NCI-H1417 treated with DMSO at 0.1 percent for 48 hours (cell line): ENCODE measurements at places on chromosomes 1 and 21.

DNA sequence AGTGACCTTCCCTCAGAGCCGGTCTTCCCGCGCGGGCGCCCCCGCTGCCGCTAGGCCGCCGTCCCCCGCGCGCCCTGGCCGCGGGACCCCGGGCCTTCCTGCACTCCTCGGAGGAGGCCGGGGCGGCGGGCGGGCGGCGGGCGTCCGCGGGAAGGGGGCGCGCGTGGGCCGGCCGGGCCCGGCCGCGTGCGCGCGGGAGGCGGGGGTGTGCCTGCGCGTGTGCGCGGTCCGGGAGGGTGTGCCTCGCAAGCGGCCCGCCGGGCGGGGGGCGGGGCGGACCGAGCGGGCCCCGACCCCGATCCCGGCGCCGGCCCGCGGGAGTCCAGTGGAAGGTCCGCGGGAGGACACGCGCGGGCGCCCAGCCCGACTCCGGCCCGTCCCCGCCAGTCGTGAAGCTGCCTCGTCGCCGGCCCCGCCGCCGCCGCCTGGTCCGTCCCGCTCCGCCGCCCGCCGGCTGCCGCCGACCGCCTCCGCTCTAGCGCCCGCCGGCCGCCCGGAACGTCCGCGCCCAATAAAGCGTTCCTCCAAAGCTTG lies 438 bp downstream of the MRPS6 start:
- no peak for DNase-seq

DNA sequence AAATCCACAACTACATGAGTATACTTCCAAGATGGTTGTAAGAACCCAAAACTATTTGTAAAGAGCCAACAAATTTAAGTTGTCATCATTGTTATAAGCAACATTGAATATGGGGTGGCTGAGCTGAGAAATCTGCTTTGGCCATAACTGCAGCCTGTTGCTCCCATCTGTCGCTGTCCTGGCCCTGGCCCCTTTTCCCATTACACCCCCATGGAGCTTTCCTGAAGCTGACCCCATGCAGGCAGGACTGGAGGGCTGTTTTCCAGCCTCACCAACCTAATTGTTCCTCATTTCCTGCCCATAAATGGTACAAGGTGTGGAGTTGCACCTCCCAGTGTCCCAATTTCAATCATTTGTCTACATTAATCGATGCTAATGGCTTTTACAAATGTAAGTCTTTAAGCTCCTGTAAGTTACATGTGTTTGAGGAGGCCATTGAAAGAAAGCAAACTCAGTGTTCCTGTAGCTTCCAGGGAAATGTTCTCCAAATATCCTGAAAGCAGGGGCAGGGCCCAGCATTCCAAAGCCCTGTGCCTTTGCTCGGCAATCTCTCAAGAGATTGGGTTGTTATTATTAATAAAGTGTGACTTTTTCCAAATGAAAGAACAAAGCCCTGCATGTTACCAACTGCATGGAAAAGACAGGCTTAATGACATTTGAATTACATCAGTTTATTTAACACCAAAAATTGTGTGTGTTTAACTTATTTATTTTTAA lies 545.9 kb downstream of the PLPP3 start:
- DNase-seq, result no peak

DNA sequence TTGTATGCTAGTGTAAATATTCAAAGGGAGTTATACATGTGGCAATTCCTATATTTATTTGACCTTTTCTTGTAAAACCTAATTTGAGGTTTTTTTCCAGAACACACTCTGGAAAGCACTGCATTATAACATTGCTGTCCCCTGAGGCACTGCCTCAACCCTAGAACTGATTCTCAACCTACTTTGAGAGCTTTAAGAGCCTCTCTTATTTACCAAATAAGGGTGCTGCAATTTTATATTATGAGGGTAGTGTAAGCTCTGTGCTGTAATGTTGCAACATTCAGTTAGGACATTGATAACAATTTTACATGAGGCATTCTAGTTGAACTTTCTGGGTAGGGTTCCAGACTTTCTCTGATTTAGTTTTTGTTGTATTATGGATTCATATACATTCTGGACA lies 302.2 kb upstream of the DEPDC1 start:
- DNase-seq, result no peak

GRCh38 chr1:170730438-170730837 lies 66.5 kb downstream of the PRRX1 start:
- DNase-seq, result no peak

- no peak for DNase-seq
Measured at GRCh38 chr21:38787461-38788274, 18.1 kb upstream of the ETS2 start.

DNA sequence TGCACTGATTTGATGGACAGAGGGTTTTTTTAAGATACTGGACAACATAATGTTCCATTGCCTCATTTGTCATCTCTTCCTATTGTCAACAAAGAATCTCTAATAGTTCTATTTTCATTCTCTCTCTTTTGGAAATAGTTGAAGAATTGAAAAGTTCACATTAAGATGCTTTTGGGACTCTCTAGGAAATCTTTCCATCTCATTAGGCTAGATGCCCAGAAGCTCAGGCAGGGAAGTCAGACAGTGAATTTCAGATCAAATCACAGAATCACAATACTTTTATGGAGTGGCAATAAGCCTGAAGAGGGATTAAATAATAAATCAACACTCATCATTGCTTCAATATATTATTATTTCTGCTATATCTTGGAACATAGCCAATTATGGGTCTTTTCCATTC lies 29.2 kb downstream of the NEGR1 start:
- DNase-seq, result no peak

- no peak for DNase-seq
Measured at GRCh38 chr1:163844459-163844858, 522.7 kb downstream of the NUF2 start.

DNA sequence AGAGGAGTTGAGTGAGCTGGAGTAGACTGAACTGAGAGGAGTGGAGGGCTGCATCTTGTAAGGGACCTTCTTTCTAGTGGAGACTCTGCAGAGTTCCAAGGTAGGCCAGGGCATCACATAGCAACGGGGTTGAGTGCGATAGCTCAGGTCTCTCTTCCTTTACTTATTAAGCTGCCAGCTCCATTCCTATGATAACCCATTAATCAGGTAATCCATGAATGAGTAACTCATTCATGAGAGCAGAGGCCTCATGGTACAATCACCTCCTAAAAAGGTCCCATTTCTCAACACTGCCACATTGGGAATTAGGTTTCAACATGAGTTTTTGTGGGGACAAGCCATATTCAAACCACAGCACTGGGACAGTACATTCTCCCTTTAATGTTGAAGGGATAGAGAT lies 21.3 kb downstream of the VN1R5 start:
- DNase-seq, result no peak

- DNase-seq, result no peak
Measured at GRCh38 chr21:36166705-36167104, 10.1 kb downstream of the DOP1B start.

- no peak for DNase-seq
Measured at GRCh38 chr1:27561124-27561899, 42.6 kb downstream of the AHDC1 start.

DNA sequence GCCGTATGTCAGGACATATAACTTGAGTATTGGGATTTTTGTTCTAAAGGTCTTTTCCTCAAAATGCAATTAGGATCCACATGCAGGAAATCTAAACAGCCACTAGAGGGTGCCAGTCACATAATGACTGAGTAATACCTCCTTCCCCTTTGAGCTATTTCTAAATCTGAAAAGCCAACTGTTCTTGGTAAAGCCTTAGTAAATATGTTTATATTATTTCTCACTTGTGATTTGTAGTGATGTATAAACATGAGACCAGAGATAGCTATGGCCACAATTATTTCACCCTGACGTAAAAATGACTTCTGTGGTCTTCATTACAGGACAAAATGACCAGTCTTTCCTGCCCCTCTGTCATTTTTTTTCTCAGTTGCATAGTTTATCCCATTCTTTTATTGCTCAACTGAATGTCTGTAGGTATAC lies 41.0 kb upstream of the DR1 start:
- no peak for DNase-seq

- DNase-seq, result no peak
Measured at GRCh38 chr21:42841156-42841915, 38.0 kb downstream of the WDR4 start.

- DNase-seq, result no peak
Measured at GRCh38 chr21:32834916-32835235, 63.3 kb upstream of the PAXBP1 start.

- DNase-seq, result no peak
Measured at GRCh38 chr1:172449585-172450523, 6.0 kb upstream of the PIGC start.

DNA sequence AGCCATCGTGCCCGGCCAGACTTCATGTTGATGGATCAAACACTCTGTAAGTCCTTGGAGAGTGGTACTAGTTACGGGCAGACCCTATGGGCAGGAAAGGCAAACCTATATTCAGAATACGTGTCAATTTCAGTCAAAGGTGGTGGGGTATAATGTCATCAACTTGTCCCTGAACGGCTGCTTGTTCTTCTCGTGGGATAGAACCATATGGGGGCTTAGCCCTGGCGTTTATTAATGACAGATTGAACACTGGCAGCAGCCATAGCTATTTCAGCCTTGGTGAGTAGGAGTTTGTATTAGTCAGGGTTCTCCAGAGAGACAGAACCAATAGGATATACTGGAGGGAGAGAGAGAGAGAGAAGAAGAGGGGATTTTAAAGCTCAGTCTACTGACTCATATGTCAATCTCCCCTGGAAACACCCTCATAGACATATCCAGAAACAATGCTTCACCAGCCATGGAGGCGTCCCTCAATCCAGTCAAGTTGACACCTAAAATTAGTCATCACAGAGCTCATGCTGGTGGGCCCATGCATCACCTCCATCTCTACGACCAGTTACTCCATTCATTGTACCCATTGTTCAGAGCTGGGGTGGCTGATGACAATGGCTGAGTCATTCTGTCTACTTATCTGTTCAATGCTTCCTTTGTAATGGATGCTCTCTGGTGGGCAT lies 16.1 kb upstream of the AQP10 start:
- DNase-seq, result no peak

DNA sequence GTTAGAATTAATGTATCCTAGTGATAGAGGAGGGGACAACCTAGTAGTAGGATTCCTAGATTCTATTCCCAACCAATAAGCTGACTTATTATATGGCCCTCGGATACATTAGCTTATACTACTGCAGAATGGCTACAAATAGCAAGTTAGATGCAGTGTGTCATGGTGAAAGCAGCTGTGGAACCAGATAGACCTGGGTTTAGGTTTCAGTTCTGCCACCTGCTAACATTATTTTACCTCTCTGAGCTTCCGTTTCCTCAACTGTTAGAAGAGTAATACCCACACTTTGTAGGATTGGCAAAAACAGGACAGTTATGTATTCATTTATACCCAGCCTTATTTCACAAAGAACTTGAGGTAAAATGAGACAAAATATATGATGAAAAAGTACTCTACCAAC lies 21.6 kb upstream of the MAGOH start:
- no peak for DNase-seq

DNA sequence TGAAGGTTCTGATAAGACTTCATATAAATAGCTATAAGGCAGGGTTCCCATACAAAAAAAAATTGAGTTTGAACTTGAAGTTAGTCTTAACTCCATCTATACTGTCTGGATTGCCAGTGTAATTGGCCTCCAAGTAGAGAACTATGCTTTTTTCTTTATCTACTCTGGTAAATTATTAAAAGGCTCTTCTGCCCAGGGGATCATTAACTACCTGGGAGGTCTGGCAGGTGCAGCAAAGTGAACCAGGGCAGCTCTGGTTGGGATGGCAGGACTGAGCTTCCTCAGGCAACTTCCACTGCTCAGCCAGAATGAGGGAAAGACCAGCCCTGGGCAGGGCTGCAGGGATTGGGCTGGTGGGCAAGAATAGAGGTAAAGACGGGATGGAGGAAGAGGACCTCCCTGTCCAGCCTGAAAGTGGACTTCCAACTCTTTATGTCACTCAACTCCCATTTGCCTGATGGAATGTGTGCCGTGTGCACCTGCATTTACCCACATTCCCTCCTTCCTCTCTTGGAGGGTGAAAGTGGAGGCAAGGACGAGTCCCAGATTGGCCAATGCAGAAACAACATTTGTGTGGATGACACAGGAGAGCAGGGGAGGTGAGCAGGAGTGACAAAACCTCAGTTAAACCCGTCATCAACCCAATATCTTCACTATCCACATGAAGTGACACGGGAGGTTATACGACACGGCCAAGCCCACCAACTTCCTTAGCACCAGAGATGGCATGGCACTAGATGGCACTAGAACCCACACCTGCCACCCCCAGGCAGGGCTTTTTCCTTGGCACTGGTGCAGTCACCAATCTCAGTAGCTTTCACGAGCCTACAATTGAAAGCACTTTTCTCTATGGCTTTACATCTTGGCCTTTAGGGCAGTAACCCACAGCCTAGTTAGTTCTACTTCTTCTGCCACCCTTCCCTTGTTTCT lies 25.2 kb downstream of the CCN1 start:
- no peak for DNase-seq

GRCh38 chr21:22965455-22966135 lies 1967.4 kb downstream of the NCAM2 start:
- DNase-seq, result no peak

DNA sequence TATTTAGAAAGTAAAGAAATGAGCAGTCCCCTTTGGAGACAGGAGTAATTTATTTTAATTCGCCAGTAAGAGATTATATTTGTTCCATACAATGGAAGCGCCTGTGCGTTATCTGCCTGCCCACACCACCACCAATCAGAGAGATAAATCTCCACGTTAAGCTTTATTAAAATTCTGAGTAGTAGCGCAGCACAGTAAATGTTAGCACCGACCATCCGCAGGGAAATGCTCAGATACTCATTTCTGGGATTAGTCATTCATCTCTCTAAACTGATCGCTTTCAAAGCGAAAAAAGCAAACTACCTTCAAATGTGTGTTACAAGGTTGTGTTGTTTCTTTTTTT lies 1.2 kb downstream of the ETS2 start:
- DNase-seq, result no peak

DNA sequence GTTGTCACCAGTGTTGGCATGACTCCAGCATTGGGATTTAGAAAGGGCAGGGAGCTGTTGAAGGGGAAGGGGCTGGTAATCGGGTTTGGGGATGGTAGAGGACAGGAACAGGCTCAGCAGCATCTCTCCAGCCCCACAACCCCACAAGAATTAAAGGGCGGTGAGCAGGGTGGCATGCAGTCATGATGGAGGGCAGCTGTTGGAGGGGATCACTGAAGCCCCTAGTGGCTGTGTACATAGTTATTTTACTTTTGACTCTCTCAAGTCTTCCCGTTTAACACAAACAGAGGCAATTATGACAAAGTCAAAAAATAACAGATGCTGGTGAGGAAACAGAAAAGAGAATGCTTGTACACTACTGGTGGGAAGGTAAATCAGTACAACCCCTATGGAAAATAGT lies 213.8 kb downstream of the URB2 start:
- DNase-seq, result no peak

DNA sequence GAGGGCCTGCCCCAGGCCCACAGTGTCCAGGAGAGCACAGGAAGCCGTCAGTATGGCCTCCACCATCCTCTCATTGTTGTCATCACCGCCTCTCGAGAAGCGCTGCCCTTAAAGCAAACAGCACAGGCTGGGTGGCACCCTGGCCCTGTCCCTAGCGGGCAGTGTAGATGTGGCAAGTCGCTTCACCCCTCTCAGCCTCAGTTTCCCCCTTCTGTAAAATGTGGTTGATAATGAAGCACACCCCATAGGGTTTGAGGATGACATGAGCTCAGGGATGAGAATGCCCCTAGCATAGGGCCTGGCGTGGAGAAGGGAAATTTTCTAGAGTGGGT lies 13.4 kb downstream of the PLA2G2F start:
- no peak for DNase-seq

- no peak for DNase-seq
Measured at GRCh38 chr21:23977971-23978370, 1629.3 kb downstream of the MRPL39 start.
